MCF 10A (cell line): ENCODE measurements at places on chromosomes 11 and 22.

DNA sequence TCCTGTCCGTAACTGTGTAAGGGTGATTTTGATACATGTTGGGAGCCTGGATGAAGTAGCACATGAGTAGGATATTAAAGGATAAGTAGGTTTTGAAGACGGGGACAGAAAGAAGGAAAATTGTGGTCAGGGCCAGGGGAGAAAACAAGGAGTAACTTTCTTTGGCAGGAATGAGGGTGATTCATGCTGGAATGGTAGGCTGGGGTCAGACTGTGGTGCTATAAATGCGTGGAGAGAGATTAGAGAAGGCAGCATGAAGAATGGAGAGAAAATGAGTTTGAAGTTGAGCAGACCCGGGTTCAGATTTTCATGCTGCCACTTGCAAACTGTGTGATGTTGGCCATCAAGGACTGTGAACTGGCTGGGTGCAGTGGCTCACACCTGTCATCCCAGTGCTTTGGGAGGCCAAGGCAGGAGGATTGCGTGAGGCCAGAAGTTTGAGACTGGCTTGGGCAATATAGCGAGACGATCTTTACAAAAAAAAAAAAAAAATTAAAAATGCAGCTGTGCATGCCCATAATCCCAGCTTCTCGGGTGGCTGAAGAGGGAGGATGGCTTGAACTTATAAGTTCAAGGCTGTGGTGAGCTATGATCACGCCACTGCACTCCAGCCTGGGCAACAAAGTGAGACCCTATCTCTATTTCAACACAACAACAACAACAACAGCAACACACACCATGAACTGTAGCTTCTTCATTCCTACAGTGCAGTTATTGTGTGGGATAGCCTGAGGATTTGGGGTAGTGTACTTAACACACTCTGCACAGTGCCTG is 22.3 kb downstream of the ZBTB16 start:
- no peaks in the 10 kb centered on the region for H3K27me3 ChIP-seq
- peak overlapping the region; percentile 52 for H3K27ac ChIP-seq
- peaks cover 100% of the 10 kb centered on the region for H3K36me3 ChIP-seq
- H3K4me1 ChIP-seq: peaks cover 84% of the 10 kb centered on the region
- DNase-seq: peak; percentile 80

DNA sequence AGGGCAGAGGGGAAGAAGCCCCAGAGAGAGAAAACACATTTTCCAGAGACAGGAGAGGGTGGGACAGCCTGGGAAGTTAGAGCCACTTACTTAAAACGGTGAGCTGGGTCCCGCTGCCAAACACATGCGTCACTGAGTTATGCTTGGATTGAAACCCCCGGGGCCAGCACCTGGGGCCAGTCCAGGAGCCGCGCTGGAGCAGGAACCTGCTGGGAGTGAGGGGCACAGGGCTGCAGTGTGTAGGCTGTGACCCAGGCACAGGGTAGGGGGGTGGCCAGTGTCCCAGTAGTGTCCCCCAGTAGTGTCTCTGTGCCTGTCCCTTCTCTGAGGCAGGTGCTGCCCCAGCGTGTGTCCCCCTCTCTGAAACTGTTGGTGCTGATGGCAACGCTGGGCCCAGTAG is 5.2 kb downstream of the IGLL1 start:
- H3K27me3 ChIP-seq: peaks cover 61% of the 10 kb centered on the region
- H3K36me3 ChIP-seq: no peaks in the 10 kb centered on the region
- H3K4me1 ChIP-seq: no peaks in the 10 kb centered on the region
- H3K27ac ChIP-seq: no peak overlapping the region
- no peak overlapping the region for H3K4me3 ChIP-seq
- DNase-seq: no peak

DNA sequence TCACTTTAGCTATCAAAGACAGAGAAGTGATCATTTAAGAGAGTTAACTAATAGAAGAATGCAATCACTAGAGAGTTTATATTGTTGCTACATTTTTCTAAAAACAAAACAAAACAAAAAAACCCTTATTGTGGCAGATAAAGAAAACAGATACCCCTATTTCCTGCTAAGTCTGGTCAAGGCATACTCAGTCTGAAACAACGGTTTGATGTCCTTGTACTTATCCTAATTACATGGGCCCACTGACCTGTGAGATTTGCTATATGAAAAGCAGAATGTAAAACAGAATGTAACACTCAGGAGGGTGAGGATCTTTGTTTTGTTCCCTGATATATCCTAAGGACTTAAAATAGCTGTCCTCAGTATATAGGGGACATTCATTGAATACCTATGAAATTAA is 24.6 kb downstream of the MAML2 start:
- H3K27me3 ChIP-seq: no peaks in the 10 kb centered on the region
- no peak for DNase-seq
- H3K4me1 ChIP-seq: peaks cover 23% of the 10 kb centered on the region
- H3K36me3 ChIP-seq: no peaks in the 10 kb centered on the region
- H3K4me3 ChIP-seq: no peak overlapping the region

GRCh38 chr11:58787903-58788302 is 56.2 kb upstream of the GLYAT start:
- H3K27me3 ChIP-seq: no peaks in the 10 kb centered on the region
- H3K27ac ChIP-seq: no peak overlapping the region
- peak; percentile 52 for DNase-seq
- no peak overlapping the region for H3K4me3 ChIP-seq

- no peaks in the 10 kb centered on the region for H3K36me3 ChIP-seq
- H3K27ac ChIP-seq: no peak overlapping the region
- peaks cover under 1% of the 10 kb centered on the region for H3K4me1 ChIP-seq
- no peak for DNase-seq
- no peak overlapping the region for H3K4me3 ChIP-seq
Measured at GRCh38 chr11:104122836-104123235, 41.1 kb downstream of the PDGFD start.

GRCh38 chr11:27118371-27118770 is 77.8 kb downstream of the BBOX1 start:
- H3K36me3 ChIP-seq: no peaks in the 10 kb centered on the region
- H3K4me3 ChIP-seq: no peak overlapping the region
- peaks cover 15% of the 10 kb centered on the region for H3K4me1 ChIP-seq
- no peaks in the 10 kb centered on the region for H3K27me3 ChIP-seq

DNA sequence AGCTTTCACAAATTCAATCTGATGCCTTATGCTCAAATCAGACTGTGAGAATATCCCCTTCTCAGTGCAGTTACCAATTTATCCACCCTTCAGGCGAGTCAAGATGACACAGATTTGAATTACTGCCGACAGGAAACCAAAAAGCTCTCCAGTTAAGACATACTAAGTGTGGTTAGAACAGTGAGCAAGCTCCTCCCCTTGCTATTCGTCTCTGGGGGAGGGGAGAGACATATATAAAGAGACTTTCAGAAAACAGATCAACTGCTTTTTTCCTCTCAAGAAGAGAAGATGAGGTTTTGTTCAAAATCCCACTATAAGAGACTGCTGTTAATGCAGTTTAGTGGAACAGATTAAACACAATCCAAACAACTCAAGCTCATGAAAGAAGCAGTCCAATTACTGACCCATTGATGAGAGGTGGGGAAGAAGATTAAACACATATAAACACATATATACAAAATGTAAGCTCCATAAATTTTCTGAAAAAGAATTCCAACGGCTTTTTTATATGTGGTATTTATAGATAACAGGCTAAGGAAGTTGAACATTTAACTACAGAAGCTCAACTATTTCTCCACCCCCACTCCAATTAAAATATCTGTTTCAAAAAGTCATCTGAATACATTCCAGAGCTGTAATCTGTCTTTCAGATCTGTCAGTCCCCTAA is 102.7 kb downstream of the MRTFA start:
- peak overlapping the region; percentile 24 for H3K27ac ChIP-seq
- no peaks in the 10 kb centered on the region for H3K27me3 ChIP-seq
- peak; percentile 87 for DNase-seq

- H3K4me1 ChIP-seq: peaks cover 4% of the 10 kb centered on the region
- peaks cover 21% of the 10 kb centered on the region for H3K36me3 ChIP-seq
- H3K4me3 ChIP-seq: peak overlapping the region; percentile 53
Measured at GRCh38 chr11:67613960-67614715, 7.4 kb downstream of the NDUFV1 start.

- H3K4me3 ChIP-seq: peak overlapping the region; percentile 77
- H3K27ac ChIP-seq: no peak overlapping the region
- no peaks in the 10 kb centered on the region for H3K27me3 ChIP-seq
Measured at GRCh38 chr22:37747715-37748100, 50.9 kb downstream of the TRIOBP start.

DNA sequence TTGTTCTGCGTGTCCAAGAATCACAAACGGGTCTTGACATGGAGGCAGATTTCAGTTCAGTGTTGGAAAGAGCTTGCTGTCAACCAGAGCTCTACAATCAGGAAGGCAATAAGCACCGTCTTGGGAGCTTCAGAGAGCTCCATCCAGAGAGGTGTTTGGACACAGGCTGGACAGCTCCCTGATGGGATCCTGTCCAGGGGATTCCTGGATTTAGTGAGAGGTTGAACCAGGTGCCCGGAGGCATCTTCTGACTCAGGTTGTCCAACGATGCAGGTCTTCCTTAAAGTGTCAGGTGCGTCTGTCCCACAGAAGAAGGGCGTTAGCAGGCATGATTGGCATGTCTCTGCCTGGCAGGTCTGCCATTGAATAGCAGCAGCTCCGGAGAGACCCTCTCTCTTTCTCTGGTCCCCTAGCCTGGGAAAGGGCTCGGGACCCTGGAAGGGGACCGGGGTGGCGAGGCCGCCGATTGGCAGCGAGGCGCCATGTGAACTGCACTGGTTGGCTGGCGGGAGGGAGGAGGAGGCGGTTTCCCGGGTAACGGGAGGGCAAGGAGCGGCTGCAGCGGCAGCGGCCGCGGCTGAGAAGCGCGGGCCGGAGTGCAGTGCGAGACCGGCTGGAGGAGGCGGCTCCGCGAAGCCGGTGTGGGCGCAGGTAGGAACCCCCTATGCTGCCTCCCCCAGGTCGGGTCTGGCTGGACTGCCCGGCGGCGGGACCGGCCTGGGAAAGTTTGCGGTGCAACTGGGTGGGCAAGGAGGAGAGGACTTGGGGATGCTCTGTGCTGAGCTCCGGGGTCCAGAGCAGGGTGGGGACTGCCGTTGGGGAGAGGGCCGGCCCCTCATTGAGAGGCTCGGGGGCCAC is 104.1 kb upstream of the E2F8 start:
- peaks cover 9% of the 10 kb centered on the region for H3K4me1 ChIP-seq
- DNase-seq: peak; percentile 75
- H3K36me3 ChIP-seq: no peaks in the 10 kb centered on the region

DNA sequence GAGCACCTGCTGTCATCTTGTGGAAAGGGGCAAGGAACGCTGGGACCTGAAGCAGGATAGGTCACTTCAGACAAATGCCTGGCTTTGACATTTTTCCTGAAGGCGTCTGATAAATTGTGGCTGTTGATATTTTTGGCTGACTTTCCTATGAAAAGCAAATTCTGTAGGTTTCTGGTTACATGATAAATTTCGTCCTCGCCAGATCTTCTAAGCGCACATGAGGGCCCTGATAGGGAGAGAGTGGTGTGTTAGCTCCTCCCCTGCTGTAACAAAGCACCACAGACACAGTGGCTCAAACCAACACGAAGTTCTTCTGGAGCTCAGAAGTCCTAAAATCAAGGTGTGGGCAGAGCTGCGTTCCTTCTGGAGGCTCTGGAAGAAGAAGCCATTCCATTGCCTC is 19.6 kb downstream of the APOL4 start:
- H3K27me3 ChIP-seq: peaks cover 19% of the 10 kb centered on the region
- no peaks in the 10 kb centered on the region for H3K36me3 ChIP-seq
- H3K4me3 ChIP-seq: no peak overlapping the region
- H3K27ac ChIP-seq: no peak overlapping the region
- no peak for DNase-seq
- no peaks in the 10 kb centered on the region for H3K4me1 ChIP-seq

DNA sequence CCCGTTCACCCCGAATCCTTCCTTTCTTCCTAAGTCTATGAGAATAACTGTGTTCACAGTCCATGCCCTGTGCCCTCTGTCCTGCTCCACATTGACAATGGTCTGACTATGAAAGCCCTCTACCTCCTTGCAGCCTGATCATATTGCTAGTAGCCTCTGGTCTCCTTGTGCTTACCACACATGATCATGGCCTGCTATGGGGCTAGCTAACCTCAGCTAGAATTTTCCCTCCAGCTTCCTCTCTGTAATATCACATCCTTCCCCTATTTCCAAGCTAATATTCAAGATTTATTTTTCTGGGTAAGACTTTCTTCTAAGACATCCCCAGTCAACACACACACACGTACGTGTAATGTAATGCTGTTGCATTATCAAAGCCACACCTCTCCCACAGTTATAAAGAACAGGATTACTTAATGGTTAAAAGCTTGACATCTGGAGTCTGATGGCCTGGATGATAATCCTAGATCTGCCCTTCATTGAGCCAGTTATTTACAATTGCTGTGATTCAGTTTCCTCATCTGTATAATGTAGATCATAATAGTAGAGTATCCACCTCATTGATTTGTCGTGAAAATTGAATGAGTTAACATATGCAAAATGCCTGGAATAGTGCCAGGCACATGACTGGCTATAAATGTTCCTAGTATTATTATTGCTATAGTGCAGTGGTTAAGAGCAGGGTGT is 214.4 kb upstream of the BLID start:
- no peak overlapping the region for H3K4me3 ChIP-seq
- no peaks in the 10 kb centered on the region for H3K27me3 ChIP-seq
- no peak for DNase-seq
- no peak overlapping the region for H3K27ac ChIP-seq

DNA sequence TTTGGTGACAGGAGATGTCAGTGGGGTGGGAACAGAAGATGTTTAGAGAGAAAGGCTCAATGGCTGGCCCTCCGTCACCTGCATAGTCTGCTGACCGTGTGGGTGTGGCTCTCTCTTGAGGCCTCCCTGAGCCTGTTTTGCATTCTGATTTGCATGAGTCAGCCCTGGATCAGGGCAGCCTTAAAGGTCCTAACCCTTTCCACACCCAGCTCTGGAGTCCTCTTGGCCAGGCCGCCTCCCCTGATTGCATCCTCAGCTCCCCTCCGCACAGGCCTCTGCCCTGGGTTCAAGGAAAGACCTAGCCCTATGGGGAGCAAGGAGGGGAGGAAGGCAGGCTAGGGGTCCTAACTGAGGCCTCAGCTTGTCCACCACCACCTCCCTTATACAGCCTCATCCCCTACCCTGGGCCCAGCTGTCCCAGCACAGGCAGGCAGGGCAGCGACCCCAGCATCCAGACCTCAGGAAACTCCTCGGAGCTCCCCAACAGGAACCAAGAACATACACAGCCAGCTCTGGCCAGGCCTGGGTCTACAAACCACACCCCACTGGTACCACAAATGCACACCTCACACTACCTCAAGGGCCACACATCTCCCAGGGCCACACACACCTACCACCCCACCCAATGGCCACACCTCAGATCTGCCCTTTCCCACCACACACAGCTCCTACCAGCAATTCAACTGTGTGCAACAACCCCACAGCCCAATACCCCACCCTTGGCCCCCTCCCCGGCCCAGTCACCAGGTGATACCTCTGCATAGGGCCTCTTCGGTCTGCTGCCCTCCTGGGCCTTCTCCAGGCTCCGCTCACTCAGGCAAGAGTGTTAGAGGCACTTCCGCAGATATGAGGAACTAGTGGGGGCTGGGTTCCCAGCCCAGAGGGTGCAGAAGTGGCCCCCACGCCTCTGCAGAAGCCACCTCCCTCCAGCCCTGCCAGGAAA is 13.7 kb downstream of the ARAP1 start:
- H3K27ac ChIP-seq: peak overlapping the region; percentile 72
- no peak overlapping the region for H3K4me3 ChIP-seq
- peaks cover 55% of the 10 kb centered on the region for H3K4me1 ChIP-seq
